Stimulated activated CD4-positive, alpha-beta T cell treated with anti-CD3 and anti-CD28 coated beads, Interleukin-12 subunit alpha, Interleukin-12 subunit beta, amount 100 ng/mL, for 48 hours (primary cell): ENCODE measurements at places on chromosomes 16 and 17.

GRCh38 chr17:45782889-45783592, 1.1 kb upstream of the CRHR1 start:
- DNase-seq = peak; percentile 47

DNA sequence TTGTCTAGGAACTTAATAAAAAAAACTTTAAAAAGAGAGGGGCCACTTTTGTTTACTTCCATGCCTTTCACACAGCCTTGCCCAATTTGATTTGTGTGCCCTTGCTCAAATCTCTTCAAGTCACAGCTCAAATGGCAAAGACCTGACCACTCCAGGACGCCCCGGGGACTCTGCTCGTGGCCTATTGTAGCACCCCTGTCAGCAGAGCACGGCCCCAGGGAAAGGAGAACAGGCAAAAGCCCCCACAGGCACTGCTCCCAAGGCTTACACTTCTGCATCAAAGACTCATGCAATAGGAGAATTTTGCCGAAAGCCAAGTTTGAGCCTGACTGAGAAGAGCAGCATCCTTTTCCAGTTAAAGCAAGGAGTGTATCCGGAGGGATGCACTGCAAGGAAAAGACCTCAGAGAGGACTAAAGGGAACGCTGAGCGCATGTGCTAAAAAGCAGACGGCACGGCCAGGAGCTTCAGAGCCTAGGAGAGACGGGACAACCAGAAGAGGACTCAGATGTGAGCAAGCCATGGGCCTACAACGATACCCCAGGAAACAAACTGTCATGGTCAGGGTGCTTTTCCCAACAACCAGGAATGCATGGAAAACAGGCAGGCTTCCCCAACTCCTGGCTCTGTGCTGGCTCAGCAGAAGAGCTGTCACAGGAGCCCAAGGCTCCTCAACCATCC, 8.2 kb downstream of the CREBBP start:
- DNase-seq = no peak

DNA sequence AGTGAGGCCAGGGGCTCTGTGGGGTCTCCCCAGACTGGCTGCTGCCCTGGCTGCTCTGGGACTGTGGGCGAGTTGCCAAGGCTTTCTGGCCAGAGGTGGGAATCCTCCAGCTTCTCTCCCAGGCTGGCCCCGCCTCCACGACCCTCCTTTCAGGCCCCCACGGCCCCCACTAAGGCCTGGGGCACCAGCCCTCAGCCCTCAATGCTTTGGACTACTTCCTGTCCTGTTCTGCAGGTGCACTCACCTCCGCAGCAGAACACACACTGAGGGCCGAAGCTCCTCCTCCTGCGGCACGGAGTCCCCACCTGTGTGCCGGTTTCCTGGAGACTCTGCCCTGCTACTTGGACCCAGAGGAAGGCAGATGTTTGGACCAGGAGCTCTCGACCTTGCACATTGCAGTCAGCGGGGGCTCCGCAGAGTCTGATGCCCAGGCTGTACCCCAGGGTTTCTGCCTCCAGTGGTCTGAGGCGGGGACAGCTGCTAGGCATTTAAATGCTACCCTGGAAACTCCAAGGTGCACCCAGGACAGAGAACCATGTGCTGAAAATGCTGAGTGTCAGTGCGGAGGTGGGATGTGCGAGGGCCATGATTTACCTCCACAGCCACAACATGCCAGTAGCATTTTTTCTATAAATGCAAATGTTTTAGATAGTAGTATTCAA, 223.8 kb downstream of the IRF8 start:
- DNase-seq = no peak

- no peak for DNase-seq
Observed at GRCh38 chr17:83183145-83183948, 103.9 kb downstream of the METRNL start.

- no peak for DNase-seq
Observed at GRCh38 chr17:39150795-39151149, 665 bp downstream of the PLXDC1 start.

DNA sequence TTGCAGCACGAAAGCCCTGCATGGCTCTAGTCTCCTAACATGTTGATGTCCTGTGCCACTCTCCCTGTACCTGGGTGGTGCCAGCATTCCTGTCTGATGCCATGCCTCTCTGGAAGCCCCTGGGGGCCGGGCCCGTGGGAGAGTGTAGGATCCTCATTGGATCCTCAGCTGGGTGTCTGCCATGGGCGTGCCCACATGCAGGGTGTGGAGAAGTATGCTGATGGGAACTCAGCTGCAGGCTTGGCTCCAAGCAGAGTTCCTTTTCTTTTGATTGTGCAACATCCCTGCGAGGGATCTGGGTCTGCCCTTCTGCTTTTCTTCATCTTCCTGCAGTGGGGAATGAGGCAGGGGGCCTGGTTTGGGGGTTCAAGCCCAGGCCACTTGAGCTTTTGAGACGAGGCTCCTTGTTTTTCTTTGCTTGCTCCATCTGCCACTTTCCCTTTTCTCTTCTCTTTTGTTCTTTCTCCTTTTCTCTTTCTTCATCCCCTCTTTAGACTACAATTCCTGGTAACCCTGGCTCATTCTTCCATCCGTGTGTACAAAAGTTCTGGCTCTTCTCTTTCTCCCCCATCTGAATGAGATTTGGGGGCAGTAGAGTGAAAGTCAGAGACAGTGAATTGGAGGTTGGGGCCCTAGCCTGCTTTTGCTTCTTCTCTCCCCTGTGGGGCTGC, 32.9 kb downstream of the KSR1 start:
- DNase-seq = no peak

GRCh38 chr16:85819771-85820170, 20.3 kb downstream of the COX4I1 start:
- DNase-seq = no peak

DNA sequence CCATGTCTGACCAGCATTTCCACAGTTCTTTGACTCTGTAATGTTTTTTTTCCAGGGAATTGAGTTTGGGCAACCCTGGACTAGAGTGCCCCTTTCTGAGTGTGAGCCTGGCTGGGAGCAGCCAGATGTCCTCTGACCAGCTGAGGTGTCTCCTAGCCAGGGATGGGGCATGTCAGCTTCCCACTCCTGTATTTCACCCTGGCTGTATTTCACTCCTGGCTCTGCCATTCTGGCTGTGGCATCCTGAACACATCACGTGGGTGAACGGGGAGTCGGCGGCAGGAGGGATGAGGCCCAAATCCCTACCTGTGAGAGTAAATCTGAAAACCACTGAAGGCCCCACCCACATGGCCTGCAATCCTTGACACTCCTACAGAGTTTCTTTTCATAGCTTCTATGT, 31.3 kb downstream of the KDM8 start:
- DNase-seq = no peak

DNA sequence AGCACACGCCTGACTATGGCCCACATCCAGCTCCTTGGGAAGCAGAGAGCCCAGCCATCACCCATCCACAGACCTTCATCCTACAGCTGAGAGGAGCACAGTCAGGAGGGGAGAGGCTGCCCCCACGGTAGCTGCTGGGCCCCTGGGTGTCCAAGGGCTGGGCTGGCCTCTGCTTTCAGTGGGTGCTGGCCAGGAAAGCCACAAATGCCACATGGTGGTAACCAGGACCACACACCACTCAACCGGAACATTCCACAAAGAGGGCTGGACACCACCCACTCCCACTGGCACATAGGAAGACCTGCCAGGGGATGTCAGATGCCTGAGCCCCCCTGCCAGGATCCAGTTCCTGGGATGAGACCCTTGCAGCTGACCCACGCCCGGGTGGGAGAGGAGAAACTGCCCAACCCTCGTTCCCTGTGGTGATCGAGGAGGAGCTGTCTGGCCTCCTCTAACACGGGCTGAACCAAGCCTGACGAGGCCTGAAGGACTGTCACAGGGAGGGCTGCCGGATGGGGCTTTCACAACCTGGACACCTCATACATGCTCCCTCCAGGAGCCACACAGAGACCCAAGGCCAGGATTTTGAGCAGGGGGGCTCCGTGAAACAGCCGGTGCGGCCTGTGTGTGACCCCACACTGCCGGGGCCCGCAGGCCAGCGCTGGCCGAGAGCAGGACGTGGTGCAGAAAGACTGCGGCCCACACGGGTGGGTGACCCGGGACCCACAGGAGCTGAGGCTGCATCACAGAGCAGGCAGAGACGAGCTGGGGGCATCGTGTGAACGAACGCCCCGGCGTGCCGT, 30.7 kb downstream of the PIEZO1 start:
- no peak for DNase-seq

- no peak for DNase-seq
Observed at GRCh38 chr16:56607109-56607618, 1.2 kb upstream of the MT2A start.

- no peak for DNase-seq
Observed at GRCh38 chr17:8964801-8965393, 610 bp downstream of the PIK3R5 start.

DNA sequence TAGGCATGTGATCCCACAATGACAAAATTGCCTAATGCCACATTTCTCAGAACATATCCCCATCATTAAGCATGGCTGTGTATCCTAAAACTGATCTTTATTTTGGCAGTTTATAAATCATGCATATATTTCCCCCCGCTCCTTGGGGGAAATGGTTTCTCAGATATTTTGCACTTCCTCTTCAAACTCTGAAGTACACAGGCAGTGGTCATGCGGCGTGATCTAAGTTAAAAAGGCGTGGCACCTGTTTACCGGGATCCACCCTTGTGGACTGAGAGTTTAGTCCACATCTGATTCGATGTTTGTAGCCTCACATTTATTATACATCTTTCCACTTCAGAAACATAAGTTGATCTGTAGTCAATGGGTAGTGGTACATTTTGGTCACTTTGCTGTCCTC, 51.4 kb downstream of the USP10 start:
- DNase-seq = no peak

DNA sequence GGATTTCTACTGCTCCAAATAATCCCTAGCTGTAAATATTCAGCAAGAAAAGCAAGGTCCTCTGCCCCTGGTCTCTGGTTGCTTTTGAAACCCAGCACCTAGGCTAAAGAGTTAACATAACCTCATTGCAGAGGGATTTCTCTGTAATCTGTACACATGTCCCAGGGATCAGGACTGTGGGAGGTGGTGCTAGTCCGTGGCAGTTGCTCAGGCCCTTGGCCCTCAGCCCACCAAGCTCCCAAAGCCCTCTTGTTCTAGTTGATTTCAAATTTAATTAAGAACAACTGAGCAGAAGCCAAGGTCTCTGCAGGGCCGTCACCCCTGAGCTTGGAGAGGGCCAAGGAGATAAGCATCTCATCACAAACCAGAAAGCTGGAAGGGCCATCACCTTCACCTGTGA, 181.1 kb downstream of the SOX9 start:
- no peak for DNase-seq

DNA sequence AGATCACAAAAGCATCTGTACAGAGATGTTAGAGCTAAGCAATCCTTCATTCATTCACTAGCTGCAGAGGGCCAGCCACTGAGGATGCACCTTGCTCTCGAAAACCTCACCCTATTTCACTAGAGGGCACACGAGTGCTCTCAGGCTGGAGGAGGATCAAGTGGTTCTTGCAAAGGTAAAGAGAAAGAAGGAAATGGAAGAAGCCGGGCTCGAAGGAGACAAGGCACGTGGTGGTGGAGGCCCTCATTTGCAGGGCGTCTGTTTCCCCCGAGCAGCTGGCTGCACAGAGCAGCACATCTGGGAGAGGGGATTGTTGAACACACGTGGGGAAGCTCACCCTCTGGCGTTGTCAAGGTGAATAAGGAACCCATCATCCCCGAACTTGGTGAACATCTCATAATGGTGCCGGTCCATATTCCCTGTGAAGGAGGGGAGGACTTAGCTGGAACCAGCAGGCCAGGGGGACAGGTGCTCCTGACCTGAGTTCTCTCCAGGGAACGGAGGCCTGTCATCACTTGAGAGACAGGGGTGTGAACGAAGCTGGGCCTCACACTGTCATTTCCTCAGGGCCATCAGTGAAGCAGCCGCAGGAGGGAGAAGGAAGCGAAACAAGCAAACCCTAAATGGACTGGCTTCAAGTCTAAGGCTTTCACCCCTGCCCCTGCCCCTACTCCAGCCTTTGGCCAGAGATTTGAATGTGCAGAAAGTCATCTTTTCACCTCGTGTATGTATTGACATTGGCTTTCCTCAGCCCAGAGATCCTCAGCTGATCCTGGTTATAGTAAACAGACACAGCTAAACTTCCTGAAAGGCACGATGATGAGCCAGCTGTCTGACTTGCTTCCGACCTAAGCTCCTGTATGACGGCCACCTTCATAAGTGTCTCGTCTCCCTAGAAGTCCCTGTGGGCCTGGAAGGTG, 27.6 kb downstream of the PRKAR1A start:
- DNase-seq = no peak

DNA sequence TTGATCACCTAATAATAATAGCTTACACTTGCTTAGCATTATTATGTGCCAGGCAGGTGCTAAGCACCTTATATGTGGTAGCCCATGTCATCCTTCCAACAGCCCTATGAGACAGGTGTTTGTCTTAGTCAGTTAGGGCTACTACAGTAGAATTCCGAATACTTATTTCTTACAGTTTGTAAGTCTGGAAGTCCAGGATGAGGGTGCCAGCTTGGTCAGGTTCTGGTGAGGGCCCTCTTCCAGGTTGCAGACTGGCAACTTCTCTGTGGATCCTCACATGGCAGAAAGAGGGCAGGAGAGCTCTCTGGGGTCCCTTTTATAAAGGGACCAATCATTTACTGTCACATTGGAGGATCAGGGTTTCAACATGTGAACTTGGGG, 19.6 kb upstream of the MYH10 start:
- no peak for DNase-seq

DNA sequence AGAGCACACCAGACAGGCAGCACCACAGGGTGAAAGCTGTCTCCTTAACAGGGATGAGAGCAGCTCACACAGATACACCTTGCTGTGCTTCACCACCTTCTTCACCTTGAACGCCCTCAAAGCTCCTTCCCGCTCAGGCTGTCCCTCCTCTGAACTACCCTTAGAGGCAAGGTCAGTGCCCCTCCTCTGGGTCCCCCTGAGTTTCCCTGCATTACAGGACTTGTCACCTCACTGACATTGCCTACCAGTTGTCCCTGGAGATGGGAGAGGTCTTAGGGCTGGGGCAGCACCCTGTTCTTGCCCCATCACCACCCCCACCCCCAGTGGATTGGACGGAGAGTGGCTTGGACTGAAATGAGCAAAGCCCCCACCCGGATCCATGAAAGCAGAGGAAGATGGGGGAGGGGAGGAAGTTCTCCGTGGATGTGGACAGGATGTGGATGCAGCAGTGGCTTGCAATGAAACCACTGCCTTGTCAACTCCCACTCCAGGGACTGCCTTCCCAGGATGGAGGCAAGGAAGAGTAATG, 73.2 kb upstream of the CDH5 start:
- no peak for DNase-seq

- no peak for DNase-seq
Observed at GRCh38 chr16:78551487-78552085, 452.1 kb downstream of the WWOX start.

DNA sequence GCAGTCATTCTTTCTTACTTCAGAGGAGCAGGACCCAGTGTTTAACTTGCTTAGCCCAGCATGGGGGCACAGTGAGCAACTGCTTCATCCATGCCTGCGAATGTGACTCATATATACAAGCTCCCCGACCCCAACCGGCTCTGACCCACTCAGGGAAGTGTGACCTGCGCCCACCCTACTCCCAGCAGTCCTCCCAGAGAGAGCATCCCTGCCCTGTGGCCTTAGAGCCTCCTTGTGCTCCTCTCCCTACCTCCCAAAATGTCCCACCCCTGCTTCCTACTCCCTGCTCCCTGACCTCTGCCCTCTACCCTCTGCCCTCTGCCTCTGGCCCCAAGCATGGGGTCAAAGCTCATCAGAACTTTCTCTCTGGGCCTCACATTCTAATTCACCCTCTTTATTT, 46.9 kb upstream of the DLX4 start:
- DNase-seq = no peak

GRCh38 chr16:80631581-80631980, 90.8 kb downstream of the DYNLRB2 start:
- DNase-seq = no peak

GRCh38 chr16:86664522-86665318, 86.4 kb downstream of the FOXL1 start:
- peak; percentile 52 for DNase-seq

GRCh38 chr16:56298116-56298515, 106.8 kb downstream of the GNAO1 start:
- no peak for DNase-seq
